ENCODE measurements at places on chromosomes 1 and 21. TPM values are rescaled to one million over a fixed set of nuclear protein-coding genes. Genes with fewer than 3 reads are reported as not detected.

DNA sequence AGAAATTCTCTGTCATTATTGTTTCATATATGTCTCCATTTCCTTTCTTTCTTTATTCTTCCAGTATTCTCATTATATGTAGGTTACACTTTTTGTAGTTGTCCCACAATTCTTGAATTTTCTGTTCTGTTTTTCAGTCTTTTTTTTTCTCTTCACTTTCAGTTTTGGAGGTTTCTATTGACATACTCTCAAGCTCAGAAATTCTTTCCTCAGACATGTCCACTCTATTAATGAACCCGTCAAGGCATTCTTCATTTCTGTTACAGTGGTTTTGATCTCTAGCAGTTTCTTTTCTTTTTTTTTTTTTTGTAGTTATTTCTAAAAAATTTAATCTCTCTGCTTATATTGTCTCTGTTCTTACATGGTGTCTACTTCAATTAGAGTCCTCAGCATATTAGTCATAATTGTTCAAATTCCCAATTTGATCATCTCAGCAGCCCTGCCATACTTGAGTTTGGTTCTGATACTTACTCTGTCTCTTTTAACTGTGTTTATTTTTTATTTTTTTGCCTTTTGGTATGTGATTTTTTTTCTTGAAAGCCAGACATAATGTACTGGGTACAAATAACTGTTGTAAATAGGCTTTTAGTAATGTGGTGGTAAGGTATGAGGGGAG lies 49.5 kb upstream of the KCNK2 start:
- no peak for DNase-seq
- no peaks in the 10 kb centered on the region for H3K27me3 ChIP-seq
- H3K4me1 ChIP-seq, result no peaks in the 10 kb centered on the region
- no peak overlapping the region for H3K4me3 ChIP-seq

SUSD4 gene
- 2.6 TPM for total RNA-seq

OR14I1 gene
- not detected for total RNA-seq

DNA sequence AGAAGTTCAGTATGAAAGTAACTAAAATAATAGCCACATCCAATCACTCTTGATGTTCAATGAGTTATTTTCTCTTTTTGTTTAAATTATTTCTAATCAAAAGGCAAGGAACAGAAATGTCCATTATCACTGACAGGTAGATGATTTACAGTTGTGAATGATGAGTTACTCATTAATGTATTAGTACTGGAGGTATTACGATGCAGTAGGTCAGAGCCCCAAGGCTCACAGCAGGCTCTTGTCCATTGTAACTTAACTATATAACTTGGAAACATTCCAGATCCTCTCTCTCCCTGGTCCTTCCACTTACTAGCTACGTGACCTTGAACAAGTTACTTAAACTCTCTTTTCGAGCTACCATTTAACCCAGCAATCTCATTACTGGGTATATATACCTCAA lies 39.5 kb downstream of the CRB1 start:
- DNase-seq, result no peak
- no peak overlapping the region for H3K27ac ChIP-seq
- H3K4me3 ChIP-seq, result no peak overlapping the region
- no peaks in the 10 kb centered on the region for H3K36me3 ChIP-seq
- no peaks in the 10 kb centered on the region for H3K27me3 ChIP-seq

GNB1 gene
- 383 TPM for total RNA-seq

ANKRD35 gene
- total RNA-seq, result 2.9 TPM

DNA sequence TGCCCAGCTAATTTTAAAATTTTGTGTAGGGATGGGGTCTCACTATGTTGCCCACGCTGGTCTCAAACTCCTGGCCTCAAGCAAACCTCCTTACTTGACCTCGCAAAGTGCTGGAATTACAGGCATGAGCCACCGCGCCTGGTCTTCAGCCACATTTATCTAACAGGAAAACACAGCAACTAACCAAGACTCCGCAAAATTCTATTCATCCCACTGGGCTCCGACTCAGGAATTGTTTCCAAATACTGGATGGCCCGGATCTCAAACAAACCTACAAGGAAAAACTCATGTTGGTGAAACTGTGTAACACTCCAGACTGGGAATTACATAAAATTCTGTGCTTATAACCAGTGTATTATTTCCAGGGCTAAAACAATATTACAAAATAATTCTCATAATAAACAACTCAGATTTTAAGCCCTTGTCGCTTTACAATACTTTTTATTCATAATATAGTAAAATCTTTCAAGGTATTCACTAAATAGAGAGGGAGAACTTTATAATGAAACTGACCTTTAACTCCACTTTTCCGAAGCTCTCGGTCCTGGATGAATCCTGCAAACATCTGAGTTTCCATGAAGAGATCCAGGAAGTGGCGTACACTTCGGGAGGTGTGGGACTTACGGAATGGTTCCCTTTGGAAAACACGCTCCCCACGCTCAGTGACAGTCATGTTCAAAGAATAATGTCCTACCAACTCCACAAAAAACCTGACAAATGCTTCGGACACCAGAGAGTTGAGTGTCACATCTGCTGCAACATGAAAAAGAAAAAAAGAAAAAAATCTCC lies 6.0 kb upstream of the BCAS2 start:
- no peaks in the 10 kb centered on the region for H3K36me3 ChIP-seq
- no peak overlapping the region for H3K4me3 ChIP-seq
- H3K4me1 ChIP-seq, result peaks cover 2% of the 10 kb centered on the region
- no peak for DNase-seq
- peaks cover 15% of the 10 kb centered on the region for H3K27me3 ChIP-seq

GRCh38 chr21:35335951-35336446 lies 286.9 kb upstream of the RUNX1 start:
- DNase-seq, result no peak
- 0 out of 2 replicates have a peak, but pooled peaks cover 2% of the 10 kb centered on the region for H3K36me3 ChIP-seq
- H3K27ac ChIP-seq, result no peak overlapping the region
- no peaks in the 10 kb centered on the region for H3K27me3 ChIP-seq
- no peak overlapping the region for H3K4me3 ChIP-seq

DNA sequence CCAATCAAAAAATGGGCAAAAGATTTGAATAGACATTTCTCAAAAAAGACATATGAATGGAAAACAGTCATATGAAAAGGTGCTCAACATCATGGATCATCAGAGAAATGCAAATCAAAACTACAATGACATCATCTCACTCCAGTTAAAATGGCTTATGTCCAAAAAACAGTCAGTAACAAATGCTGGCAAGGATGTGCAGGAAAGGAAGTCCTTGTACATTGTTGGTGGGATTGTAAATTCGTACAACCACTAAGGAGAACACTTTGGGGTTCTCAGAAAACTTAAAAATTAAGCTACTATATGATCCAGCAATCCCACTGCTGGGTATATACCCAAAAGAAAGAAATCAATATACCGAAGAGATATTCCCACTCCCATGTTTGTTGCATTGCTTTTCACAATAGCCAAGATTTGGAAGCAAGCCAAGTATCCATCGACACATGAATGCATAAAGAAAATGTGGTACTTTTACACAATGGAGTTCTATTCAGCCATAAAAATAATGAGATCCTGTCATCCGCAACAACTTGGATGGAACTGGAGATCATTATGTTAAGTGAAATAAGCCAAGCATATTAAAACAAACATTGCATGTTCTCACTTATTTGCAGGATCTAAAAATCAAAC lies 17.9 kb downstream of the GBP5 start:
- DNase-seq, result no peak
- H3K4me1 ChIP-seq, result peaks cover under 1% of the 10 kb centered on the region
- H3K27ac ChIP-seq, result no peak overlapping the region
- no peak overlapping the region for H3K4me3 ChIP-seq

- H3K4me3 ChIP-seq, result no peak overlapping the region
- no peak for DNase-seq
- peaks cover under 1% of the 10 kb centered on the region for H3K4me1 ChIP-seq
Observed at GRCh38 chr1:200694738-200695137, 25.0 kb upstream of the DDX59 start.

DNA sequence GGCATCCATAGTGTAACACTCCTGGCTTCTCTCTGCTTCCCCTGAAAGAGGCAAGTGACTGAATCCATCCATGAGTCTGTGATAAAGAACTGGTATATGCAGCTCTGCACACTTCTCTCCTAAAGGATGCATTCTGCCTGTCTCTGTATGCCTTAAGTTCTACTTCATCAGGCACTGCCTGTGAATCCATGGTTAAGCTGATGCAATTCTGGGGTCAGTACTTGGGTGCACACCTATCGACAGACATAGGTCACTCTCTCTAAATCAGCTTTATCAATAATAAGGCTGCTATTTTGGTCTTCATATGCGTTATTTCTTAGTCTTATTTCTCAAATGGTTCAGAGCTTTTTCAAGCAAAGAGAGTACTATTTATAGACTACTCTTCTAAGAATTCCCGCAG lies 32.7 kb upstream of the PTP4A2 start:
- H3K4me1 ChIP-seq, result no peaks in the 10 kb centered on the region
- H3K27ac ChIP-seq, result no peak overlapping the region
- no peaks in the 10 kb centered on the region for H3K27me3 ChIP-seq
- no peak for DNase-seq
- no peaks in the 10 kb centered on the region for H3K36me3 ChIP-seq
- H3K4me3 ChIP-seq, result no peak overlapping the region

DNA sequence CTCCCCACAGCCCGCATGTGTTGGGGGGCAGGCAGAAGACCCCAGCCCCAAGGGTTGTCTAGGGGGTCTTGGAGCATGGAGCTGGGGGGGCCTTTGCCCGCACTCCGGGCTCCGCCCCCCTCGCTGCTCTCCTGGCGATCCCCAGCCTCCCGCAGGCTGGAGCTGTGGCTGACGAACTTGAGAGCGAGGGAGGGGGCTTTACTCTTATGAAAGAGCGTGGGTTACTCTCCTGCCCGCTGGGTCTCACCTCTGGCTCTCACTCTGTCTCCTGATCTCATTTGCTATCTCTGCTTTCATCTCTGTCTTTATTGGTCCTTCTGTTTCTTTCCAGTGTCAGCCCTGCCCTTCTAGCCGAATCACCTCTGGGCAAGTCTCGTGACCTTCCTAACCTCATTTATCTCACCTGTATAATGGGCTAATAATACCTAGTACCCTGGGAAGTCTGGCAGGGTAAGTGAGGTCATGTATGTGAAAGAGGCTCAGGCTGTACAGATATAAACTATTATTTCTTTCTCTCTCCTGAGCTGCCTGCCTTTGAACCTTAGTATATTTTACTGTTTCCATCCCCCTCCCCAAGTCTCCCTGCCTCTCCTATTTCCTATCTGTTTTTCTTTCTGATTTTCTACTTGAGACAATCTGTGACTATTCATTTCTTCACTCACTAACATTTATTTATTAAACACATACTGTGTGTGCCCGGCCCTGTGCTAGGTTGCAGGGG lies 731 bp downstream of the EFNA4 start:
- peak overlapping the region; percentile 98 for H3K27ac ChIP-seq
- peaks cover 21% of the 10 kb centered on the region for H3K36me3 ChIP-seq
- no peaks in the 10 kb centered on the region for H3K27me3 ChIP-seq
- H3K4me1 ChIP-seq, result peaks cover 22% of the 10 kb centered on the region
- peak overlapping the region; percentile 91 for H3K4me3 ChIP-seq
- DNase-seq, result no peak

- no peak overlapping the region for H3K4me3 ChIP-seq
- no peak overlapping the region for H3K27ac ChIP-seq
- peaks cover 28% of the 10 kb centered on the region for H3K36me3 ChIP-seq
- no peak for DNase-seq
- peaks cover 38% of the 10 kb centered on the region for H3K4me1 ChIP-seq
- H3K27me3 ChIP-seq, result no peaks in the 10 kb centered on the region
Observed at GRCh38 chr21:34093083-34093482, 19.7 kb downstream of the MRPS6 start.

GRCh38 chr21:34544032-34544496 lies 32.1 kb upstream of the KCNE1 start:
- H3K36me3 ChIP-seq, result peaks cover 5% of the 10 kb centered on the region
- H3K4me1 ChIP-seq, result peaks cover 9% of the 10 kb centered on the region
- peak; percentile 66 for DNase-seq
- no peak overlapping the region for H3K4me3 ChIP-seq
- no peak overlapping the region for H3K27ac ChIP-seq
- H3K27me3 ChIP-seq, result 0 out of 2 replicates have a peak, but pooled peaks cover 6% of the 10 kb centered on the region

AMY1A gene
- total RNA-seq, result not detected

- no peak overlapping the region for H3K4me3 ChIP-seq
- H3K36me3 ChIP-seq, result no peaks in the 10 kb centered on the region
- no peaks in the 10 kb centered on the region for H3K4me1 ChIP-seq
- no peak for DNase-seq
- H3K27ac ChIP-seq, result no peak overlapping the region
- H3K27me3 ChIP-seq, result peaks cover 9% of the 10 kb centered on the region
Observed at GRCh38 chr1:208461680-208462079, 217.5 kb upstream of the PLXNA2 start.

- H3K4me3 ChIP-seq, result no peak overlapping the region
- no peaks in the 10 kb centered on the region for H3K27me3 ChIP-seq
- peaks cover 49% of the 10 kb centered on the region for H3K4me1 ChIP-seq
- peaks cover 4% of the 10 kb centered on the region for H3K36me3 ChIP-seq
Observed at GRCh38 chr21:38987633-38988508, 182.1 kb downstream of the ETS2 start.

HSF2BP gene
- total RNA-seq, result 1.1 TPM

DNA sequence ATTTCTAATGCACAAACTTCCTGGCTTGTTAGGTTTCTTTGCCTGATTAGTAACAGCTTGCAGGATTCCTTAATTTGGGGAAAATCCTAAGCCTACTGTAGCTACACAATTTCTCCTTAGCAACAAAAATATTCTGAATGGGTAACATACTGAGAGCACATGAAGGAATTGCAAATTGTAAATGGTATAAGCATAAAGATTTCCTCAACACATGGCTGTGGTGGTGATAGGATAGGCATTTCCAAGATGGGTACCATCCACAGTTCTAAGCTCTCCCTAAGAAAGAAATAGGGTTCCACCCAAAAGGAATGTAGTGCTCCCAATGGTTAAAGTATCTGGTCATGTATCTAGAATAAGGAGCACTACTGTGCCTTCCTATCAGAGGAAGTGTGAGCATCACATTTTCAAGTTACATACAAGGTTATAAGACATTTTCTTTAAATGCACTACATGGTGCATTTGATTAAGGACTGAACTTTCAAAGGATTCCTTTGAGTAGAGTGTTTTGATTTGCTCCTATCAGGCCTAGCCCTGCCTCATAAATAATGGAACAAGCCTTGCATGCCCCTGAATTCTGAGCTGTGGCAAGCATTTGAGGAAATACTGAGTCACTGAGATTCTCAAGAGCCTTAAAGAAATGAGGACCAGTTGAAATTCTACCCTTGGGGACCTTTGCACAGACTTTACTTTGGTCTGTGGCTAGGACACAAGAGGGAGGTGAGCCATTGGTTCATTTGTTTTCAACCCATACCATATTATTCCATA lies 286.4 kb downstream of the PTBP2 start:
- no peak for DNase-seq
- 0 out of 2 replicates have a peak, but pooled peaks cover 4% of the 10 kb centered on the region for H3K4me1 ChIP-seq
- H3K36me3 ChIP-seq, result no peaks in the 10 kb centered on the region
- H3K27me3 ChIP-seq, result no peaks in the 10 kb centered on the region
